DMS79 (cell line): ENCODE measurements at places on chromosomes 3 and 15.

- no peak for DNase-seq
Measured at GRCh38 chr3:112687616-112688015, 46.7 kb upstream of the CCDC80 start.

- DNase-seq: no peak
Measured at GRCh38 chr15:39573844-39574243, 7.0 kb upstream of the THBS1 start.

GRCh38 chr3:99128235-99128634, 226.7 kb upstream of the DCBLD2 start:
- DNase-seq: no peak

DNA sequence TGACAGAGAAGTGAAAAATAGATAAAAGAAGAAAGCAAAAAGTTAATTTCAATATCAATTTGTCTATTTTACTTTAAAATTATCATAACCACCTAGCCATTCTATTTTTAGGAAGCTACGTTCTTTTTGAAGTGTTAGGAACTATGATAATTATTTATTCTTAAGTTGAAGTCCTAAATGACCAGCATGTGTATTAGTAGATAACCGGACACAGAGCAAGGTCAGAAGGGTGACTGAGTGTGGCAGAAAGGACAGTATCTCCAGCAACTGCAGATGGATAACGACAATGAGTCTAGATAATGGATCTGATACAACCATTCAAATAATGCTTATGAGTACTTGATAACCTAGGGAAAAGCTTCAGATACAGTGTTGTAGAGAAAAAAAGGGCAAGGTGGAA, 198.0 kb downstream of the PDE8A start:
- DNase-seq: no peak

DNA sequence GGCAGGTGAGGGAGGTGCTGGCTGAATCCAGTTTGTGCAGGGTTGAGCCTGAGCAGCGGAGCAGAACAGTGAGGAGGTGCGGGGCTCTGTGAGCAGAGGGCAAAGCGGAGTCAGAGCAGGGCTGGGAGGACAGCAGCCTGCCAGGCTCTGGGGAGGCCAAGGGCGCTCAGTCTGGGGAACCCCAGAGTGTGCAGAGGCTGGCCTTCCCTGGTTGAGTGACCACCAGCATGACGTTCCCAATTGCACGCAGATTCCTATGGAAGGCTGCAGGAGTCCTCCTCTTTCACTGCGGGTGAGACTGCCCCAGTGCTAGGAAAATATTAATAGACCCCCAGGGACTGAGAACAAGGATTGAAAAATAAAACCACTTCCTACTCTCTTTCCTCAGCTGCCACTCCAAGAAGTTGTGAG, 13.2 kb downstream of the MRAS start:
- no peak for DNase-seq

DNA sequence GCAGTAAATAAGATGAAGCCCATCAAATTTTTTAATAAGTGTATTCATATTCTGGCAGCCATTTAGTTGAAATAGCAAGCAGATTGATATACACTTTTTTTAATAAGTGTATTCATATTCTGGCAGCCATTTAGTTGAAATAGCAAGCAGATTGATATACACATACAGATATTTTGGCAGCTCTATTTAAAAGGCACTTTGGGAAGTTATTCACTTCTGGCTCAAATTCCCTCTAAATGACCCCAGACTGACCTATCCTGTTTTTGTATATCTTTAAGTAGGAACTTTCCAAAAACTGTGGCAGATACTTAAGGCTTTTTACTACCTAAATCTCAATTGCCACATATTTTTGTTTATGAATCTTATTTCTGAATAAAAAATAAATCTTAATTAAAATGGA, 122.3 kb downstream of the PLD1 start:
- DNase-seq: no peak

GRCh38 chr15:84847382-84847781, 30.2 kb downstream of the ALPK3 start:
- DNase-seq: no peak

DNA sequence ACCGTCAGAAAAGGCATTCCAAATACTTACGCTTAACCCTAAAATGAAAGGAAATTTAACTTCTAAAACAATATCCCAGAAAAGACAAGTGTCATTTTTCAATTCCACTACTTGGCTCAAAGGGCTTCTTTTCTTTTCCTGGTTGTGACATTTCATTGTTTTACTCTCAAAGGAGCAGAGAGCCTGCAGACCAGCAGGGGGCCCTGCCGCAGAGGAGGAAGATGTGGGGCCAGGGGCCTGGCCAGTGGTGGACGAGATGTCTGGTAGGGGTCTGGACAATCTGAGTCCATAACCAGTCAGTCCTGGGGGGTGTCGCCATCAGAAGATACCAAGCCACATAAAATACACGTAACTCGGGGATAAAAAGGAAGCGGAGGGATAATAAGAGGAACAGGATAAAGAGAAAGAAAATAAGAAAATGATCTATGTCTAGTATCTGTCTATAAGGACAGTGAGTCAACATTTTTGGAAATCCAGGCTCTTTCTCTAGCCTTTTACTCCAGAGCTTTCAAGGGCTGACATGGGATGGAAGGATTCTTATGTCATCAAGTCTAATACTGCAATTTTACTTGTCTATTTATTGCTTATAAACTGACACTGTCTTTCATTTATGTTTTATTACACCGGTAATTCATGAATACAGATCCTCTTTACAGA, 54.2 kb upstream of the ARHGEF3 start:
- DNase-seq: no peak

DNA sequence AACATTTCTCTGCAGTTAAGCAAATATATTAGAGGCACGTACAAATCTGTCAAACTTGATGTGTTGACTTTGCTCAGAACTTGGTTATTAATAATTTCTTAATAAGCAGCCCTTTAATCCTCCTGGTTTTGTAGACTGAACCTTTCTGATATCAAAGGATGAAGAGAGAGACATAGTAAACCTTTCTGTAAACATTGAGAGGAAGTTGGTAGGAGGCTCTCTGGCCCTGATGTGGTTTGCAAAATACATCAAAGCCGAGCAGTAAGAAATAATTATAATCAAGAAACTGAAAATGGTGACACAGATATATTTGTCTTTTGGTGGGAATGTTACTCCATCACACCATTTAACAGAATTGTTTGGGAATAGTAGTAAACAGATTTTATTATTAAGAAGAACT, 111.9 kb downstream of the OXSM start:
- DNase-seq: no peak

DNA sequence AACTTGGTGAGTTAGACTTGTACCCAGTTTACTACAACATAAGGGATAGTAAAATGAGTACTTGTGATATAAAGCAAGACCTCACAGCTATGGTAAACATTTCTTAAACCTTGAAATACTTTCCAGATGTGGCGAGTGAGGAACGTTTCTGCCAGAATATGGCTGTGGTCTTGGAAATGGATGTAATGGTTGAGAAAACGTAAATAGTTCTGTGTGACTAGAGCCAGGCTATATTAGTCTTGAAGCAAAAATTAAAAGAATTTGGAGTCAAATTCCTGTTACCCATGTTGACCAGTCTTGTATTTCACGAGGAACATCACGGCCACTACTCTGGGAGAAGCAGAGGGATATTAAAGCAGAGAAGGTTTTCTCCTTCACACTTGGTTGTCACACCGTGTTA, 15.3 kb downstream of the OR4F15 start:
- no peak for DNase-seq

GRCh38 chr3:177932750-177933660, 603.2 kb upstream of the KCNMB2 start:
- no peak for DNase-seq

- no peak for DNase-seq
Measured at GRCh38 chr3:186241910-186242821, 119.9 kb downstream of the DGKG start.

- no peak for DNase-seq
Measured at GRCh38 chr15:84001037-84001436, 234.5 kb upstream of the GOLGA6L4 start.

DNA sequence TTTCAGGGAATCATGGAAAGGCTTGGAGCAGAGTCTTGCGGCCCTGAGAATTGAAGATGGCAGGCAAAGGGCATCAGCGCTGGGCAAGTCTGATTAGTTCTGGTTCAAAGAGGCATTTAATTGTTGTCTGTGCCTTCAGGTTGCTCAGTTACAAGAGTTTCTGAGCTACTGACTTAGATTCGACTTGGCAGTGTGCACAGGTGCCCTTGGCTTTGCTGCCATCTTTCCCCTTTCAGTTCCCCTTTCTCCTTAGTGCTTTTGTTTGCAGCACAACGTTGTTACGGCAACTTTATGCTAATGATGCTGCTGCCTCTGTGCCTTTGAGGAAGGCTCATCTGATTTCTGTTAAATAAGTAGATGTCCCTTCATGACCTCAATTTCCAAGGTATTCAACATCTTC, 12.5 kb downstream of the P2RY14 start:
- no peak for DNase-seq

GRCh38 chr3:5312290-5312689, 124.8 kb downstream of the EDEM1 start:
- DNase-seq: no peak

GRCh38 chr3:56874269-56874668, 72.5 kb upstream of the ARHGEF3 start:
- no peak for DNase-seq

- DNase-seq: no peak
Measured at GRCh38 chr3:46670000-46670890, 23.2 kb downstream of the ALS2CL start.

GRCh38 chr3:140832883-140833282, 108.8 kb upstream of the SLC25A36 start:
- DNase-seq: no peak

GRCh38 chr15:70055601-70056051, 42.1 kb downstream of the TLE3 start:
- no peak for DNase-seq

DNA sequence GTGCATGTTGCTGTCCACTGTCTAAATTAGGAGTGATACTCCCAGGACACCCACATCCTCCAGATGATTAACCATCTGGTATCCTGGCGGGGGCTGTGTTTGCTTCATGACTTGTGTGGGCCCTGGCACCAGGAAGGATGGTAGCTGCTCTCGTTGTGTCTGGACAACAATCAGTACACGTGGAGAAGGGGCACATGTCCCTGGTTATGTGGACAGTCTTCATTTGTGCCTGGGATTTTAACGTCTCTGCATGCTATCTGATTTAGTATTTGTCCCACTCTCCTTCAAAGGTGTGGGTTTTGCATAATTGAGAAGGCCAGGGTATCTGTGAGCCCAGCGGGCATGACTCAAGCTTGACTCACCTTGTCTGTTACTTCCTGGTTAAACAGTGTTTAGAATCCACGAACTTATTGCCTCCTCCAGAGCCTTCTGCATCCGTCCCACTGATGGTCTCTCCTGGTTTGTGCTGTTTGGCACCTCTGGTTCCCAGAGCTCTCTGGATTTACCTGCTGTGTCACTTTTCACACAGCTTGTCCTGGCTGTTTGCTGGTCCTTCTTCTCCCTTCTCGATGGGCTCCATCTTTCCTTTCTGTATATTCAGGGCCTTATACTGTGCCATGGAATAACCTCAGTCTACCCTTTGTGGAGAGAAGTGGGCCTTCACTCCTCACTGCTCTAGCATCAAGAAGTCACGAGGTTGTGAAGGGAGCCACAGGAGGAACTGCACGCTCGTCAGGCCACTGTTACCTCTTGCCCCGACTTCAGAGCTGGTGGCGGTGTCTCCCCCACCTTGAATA, 32.5 kb downstream of the ARNT2 start:
- DNase-seq: no peak

GRCh38 chr3:125213364-125213755, 812 bp upstream of the SLC12A8 start:
- DNase-seq: no peak

- no peak for DNase-seq
Measured at GRCh38 chr3:34683851-34684250, 885.4 kb downstream of the PDCD6IP start.

DNA sequence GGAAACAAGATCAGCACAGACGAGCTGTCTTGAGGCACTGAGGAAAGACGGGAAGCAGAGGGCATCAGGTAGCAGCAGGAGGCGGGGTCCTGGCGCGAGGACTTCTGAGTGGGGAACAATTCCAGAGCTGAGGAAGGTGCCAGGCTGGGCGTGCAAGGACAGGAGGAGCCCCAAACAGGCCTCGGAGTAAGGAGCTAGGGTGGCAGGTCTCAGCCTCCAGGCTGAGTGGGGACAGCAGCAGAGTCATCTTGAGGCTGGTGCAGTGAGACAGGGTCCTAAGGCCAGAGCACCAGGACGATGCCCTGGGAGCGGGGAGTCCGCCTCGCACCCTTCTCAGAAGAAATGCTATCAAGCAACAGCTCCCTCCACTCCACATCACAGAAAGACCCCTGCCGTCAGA, 78.4 kb downstream of the PCSK6 start:
- DNase-seq: no peak

- no peak for DNase-seq
Measured at GRCh38 chr3:179716226-179716625, 63.4 kb downstream of the USP13 start.

DNA sequence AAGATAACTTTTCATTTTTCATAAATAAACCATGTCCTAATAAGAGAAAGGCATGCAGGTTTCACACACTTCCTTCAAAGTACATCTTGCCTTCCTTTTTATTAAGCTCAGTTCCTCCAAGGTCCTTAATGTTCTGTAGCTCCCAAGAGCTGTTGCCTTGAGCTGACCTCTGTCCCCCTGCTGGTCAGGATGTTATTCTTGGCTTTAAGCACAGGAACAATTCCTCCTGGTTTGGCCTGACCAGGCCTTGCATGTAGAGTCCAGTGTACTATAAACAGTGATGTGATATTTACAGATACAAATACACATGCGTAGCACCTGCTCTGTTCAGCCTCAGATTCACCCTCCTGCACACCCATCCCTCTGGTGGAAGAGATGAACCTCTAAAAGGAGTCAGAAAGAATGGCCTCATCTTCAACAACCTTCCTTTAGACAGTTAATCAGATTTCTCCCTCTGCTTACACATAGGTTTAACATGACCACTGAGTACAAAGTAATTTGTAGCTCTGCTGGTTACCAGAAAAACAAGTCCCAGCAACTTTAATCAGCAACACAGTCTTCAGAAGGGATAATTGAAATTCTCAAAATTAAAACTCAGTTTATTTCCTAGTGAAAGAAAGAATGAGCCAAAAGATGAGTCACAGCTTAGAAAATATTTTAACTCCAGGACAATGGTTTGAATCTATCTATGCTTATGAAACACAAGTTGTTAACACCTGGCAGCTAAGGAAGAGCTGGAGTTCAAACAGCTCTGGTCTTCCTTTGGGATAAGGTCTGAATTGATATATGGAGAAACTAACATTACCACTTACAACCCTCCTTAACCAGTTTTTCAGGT, 46.5 kb downstream of the PTPN9 start:
- no peak for DNase-seq

DNA sequence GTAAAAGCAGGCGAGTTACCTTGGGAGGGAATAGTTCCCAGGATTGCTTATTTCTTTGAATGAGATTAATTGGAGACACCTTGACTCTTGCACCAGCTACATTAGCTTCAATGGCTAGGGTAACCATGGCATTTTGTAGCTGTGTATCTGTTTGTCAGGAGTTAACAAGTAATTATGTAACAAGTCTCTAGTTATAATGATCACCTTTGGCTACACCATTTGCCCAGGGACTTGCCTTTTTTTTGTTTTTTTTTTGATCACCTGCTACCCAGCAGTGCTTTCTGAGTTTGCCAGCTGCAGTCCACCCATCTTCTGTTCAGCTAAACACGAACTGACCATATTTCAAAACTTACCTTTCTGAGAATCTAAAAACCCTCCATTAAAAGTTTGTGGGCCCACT, 2.2 kb downstream of the MED12L start:
- no peak for DNase-seq

- no peak for DNase-seq
Measured at GRCh38 chr3:15513810-15514662, 7.5 kb downstream of the COLQ start.

GRCh38 chr3:197438906-197439305, 116.9 kb downstream of the BDH1 start:
- DNase-seq: peak; percentile 30
